ENCODE measurements at places on chromosomes 7 and 10. TPM values are rescaled to one million over a fixed set of nuclear protein-coding genes. Genes with fewer than 3 reads are reported as not detected.

BET1 gene
- total RNA-seq, result 21.9 TPM

SMIM30 gene
- 55.6 TPM for total RNA-seq

GRCh38 chr10:3848775-3849635, 64.0 kb upstream of the KLF6 start:
- DNase-seq, result no peak
- no peaks in the 10 kb centered on the region for H3K36me3 ChIP-seq
- H3K4me1 ChIP-seq, result peaks cover 42% of the 10 kb centered on the region
- no peak overlapping the region for H3K27ac ChIP-seq
- H3K27me3 ChIP-seq, result no peaks in the 10 kb centered on the region

IDI2 gene
- total RNA-seq, result not detected

PDE1C gene
- 15.5 TPM for total RNA-seq

CYP2E1 gene
- total RNA-seq, result 0.86 TPM
